ENCODE measurements at places on chromosomes 2 and 18.

DNA sequence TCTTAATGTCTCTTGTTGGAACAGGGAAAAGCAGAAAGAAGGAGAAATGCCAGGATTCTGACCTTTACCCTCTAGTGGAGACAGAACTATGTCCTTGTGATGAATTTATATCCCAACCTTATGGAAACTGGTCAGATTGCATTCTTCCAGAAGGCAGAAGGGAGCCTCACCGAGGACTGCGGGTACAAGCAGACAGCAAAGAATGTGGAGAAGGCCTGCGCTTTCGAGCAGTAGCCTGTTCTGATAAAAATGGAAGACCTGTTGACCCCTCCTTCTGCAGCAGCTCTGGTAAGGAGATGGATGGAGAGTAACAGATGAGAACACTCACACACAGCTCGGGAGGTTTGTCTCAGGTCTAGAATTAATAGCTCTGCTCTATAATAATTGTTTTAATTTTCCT, 552.7 kb upstream of the HNMT start:
- no peak for DNase-seq

- DNase-seq, result no peak
These were observed 332.3 kb downstream of the CLIP4 start for GRCh38 chr2:29447513-29447912.

GRCh38 chr2:119240311-119241204, 16.9 kb downstream of the STEAP3 start:
- DNase-seq, result no peak

GRCh38 chr18:35524226-35524625, 26.5 kb upstream of the INO80C start:
- no peak for DNase-seq

DNA sequence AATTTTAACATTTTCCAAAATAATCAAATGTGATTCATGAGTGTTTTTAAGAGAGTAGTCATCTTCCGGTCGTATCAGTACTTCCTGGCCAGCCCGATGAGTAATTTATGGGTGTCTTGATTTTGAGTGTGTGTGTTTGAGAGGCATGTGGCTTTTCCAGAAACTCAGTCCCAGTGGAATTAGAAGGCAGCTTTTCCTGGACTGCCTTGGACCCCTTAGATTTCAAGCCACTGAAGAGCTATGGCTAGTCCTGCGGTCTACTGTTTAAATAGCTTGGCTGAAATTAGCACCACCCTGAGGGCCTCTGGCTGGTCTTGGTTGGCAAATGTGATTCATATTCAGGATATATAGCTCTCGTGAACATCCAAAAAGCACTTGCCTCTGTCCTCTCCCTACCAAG, 59.4 kb downstream of the HK2 start:
- no peak for DNase-seq

DNA sequence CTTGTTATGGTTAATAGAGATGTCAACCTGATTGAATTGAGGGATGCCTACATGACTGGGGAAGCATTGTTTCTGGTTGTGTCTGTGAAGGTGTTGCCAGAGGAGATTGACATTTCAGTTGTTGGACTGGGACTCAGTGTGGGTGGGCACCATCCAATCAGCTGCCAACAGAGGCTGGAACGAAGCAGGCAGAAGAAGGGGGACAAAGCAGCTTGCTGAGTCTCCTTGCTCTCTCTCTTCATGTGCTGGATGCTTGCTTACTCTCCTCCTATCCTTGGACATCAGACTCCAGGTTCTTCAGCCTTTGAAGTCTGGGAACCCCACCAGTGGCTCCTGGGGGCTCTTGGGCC, 22.2 kb upstream of the SMAD4 start:
- no peak for DNase-seq

DNA sequence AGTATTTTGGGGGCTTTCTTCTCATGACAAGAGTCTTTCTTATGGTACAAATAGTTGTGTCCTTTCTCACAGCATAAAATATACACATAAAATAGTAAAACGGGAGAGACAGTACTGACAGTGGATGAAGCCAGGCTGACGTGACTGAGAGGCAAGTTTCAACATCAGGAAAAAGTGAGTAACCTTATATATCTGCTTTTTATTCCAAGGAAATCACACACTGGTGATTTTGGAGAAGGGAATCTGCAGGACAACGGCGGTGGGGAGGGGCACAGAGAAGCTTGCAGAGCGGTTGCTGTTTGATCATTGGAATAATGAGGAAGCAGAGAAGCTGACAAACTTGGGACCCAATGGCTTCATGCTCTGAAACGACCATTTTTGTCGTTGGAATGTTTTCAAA, 130.6 kb upstream of the ZNF236 start:
- DNase-seq, result no peak

GRCh38 chr2:56680971-56681631, 497.3 kb downstream of the CCDC85A start:
- no peak for DNase-seq

- DNase-seq, result no peak
These were observed 189.6 kb upstream of the SIX3 start for GRCh38 chr2:44751754-44752479.

GRCh38 chr18:80096032-80096565, 13.0 kb upstream of the ADNP2 start:
- DNase-seq, result no peak

DNA sequence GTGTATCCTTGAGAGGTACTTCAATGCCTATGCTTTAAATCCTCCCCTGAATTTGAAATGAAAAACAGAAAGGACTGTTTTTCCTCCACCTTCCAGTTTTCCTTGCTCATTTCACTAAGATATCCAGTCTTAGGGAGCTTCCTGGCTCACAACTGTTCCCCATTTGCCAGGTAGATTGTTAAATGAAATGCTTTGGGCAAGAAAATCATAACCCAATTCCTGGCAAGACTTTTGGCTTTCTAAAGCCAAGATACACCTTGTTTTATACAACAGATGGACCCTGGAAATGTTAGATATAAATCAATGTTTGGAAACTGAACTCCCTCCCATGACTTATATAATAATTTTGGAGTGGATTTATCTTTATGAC, 3.6 kb upstream of the CHMP3 start:
- DNase-seq, result no peak

DNA sequence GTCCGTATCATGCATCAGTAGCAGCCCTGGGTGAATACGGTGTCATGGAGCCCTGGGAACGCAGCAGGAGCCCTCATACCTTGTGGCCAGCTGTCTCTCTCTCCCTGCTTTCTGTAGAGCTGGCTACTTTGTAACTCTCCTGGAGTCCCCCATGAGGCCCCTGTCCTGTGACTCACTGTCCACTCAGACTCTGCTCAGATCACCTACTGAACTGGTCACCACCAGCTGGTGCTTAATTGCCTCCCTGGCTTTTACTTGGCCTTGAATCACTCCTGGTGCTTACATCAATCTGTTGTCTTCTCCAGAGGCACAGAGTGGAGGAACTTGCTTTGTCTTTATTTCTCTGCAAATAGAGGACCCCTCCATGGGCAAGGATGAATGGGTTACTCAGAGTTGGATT, 172.7 kb downstream of the HRH4 start:
- DNase-seq, result no peak

DNA sequence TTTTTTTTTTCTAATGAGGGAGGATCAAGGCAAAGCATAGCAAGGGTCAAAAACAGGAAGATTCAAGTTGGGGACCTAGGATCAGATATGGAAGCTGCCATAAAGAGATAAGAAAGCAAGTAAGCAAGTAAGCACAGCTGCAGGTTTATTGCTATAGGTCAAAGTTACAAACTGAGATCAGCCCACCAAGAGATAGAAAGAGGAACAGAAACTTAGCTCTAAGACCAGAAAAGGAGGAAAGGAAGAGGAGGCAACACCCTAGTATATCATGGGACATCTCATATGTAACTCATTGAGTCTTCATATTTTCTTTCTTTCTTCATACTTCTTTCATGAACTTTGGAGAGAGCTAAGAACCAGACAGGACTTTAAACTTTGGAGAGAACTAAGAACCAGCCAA, 295.9 kb upstream of the CRIM1 start:
- no peak for DNase-seq

- no peak for DNase-seq
These were observed 849.7 kb upstream of the NRXN1 start for GRCh38 chr2:51881673-51882072.

DNA sequence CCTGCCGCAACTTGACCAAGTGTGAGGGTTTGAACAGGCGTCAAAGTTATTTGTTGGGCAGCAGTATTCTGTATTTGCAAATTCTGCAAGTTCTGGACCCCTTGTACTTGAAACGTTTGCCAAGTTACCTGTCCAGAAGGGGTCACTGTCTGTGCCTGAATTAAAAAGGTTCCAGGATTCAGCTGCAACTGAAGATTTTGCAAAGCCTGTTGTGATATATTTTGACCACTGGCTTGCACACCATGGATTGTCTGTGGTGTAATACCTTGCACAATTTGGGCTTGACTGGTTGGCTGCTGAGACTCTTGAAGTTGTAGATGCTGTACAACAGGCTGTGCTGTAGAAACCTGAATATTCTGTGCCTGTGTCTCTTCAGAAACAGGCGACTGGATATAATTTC, 10.2 kb downstream of the SP3 start:
- no peak for DNase-seq

DNA sequence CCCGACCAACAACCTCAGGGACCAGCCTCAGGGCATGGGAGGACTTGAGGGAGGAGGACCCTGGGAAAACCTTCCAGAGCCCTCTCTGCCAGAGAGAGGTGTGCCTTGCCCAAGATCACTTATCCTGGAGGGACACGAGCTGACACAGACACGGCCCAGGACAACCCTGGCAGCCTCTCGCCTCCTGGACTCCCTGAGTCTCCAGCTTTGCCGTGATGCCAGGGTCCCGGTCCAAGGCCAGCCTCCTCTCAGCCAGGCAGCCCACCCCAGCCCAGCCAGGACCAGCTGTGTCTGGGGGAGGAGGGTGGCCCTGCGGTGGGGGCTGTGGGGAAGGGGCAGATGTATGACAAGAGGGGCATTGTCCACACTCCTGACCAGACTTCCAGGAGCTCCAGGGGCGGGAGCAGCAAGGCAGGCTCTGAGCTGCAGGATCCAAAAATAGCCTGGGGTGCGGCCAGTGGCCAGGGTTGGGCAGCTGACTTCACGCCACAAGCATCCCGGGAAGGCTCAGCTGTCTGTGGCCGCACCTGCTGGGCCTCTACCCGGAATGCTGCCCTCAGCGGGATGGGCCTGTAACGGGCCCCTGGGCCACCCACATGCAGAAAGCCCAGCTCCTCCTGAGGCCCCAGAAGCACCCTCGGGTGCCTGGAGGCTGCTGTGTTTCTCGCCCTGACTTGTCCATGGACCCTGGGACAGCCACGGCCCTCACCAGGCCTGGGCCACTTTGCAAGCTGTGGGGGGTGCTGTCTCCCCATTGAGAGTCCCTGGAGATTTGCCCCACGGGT, 65.5 kb upstream of the GPC1 start:
- DNase-seq, result no peak

DNA sequence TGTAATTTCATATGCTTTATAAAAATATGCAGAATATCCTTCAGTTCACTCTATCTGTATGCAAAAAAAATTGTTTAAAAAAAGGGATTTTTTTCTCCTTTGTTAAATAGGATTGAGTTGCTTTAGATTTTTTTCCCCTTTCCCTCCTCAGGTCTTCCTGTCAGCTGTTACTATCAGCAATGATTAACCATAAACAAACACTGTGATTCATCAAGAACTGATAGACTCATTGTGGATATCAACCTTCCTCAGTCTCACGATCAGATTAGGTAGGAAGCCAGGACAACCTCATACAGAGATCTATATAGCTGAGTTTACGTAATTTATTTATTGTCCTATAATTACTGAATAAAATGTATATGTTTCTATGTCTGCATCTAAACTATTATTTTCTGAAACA, 2136.2 kb upstream of the CELF4 start:
- DNase-seq, result no peak

DNA sequence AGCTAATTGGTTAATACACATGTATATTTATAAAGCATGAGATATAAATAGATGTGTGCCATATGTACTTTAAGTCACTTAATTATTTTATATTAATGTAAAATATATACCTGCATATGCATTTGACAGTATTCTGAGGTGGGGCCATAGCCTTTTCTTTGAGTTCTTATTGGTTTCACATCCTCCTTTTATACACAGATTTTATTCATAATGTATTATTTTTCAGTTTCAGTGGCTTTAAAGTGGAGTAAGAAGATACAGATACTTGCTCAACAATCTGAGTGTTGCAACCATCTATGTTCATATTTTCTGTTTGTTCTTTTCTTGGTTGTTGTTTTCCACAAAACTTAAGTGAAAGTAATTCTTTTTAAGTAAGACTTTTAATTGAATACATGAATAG, 436.5 kb downstream of the RND3 start:
- DNase-seq, result no peak

- no peak for DNase-seq
These were observed 595.8 kb downstream of the STK39 start for GRCh38 chr2:167651406-167652151.

DNA sequence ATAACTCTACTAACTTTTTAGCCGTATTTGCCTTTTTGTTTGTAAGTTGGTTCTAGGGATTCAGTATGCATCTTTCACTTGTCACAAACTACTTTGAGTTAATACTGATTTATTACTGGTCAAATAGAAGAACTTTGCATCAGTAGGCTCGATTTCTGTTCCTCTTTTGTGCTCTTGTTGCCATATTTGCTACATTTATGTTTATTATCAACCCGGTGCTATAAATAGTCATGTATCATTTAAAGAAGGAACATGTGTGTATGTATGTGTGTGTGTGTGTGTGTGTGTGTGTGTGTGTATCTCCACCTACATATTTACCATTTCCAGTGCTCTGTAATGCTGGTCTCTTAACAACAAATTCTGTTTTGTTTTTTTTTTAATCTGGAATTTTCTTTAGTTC, 79.6 kb upstream of the B3GNT7 start:
- DNase-seq, result no peak

DNA sequence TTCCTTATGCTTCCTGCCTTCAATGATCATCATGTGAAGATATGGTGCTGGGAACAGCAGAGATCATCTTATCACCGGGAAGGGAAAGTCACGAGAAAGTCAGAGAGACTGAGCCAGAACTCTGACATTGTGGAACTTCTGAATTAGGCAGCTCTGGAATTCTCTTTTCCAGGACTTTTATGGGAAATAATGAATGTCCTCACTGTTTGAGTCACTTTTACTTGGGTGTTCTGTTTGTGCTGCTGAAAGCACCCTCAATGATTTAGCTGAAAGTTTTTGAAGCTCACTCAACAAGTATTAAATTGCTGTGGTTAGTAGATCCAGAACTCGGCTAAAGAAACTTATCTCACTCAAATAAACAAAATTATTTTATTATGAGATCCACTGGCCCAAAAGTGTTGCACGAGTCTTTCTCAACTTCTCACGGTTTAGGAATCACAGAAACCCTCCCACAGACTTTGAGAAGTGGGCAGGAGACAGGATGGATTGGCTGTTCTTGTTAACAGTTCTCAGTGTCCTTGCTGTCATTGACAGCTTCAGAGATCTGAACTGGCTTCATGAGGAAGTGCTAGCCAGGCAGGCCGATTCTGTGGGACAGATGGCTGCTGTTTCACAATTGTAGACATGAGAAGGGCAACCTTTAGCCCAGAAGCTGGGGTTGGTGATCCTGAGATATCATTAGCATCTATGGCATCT, 26.4 kb upstream of the ATRAID start:
- DNase-seq, result no peak

DNA sequence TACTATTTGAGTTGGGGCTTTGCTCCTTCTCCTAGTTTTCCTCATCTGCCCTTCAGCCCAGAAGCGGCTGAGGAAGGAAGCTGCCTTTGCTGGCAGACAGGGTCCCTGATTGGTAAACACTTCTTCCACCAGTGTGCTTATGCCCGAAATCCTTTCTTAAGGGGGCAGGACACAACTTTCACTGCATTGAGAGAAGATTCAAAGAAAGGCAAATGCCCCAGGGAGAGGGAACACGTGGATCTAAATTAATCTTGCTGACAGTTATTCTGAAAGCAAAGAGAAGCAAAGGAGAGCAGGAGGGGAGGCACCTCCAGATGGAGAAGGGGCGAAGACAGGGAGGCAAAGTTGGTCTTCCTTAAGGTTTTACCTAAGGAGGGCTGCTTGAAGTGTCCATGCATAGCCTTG, 92.1 kb upstream of the EFEMP1 start:
- no peak for DNase-seq
